ENCODE measurements at places on chromosomes 4 and X.

DNA sequence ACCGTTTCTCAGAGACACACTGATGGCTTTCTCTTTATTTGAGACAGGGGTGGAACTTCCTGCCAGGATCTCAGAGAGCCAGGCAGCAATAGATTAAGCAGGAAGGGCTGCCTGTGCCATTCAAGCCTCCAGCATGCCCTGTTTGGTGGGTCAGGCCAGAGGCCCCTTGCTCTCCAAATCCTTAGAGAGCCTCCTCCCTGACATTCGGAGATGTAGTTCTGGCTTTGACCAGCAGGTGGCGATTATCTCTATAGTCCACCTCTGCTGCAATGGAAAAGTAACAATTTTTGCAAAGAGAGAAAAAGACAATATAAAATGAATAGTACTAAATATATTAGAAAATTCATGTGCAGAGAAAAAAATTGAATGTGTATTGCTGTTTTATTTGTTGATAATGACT, 93.9 kb downstream of the NXF2B start:
- DNase-seq, result peak; percentile 62

DNA sequence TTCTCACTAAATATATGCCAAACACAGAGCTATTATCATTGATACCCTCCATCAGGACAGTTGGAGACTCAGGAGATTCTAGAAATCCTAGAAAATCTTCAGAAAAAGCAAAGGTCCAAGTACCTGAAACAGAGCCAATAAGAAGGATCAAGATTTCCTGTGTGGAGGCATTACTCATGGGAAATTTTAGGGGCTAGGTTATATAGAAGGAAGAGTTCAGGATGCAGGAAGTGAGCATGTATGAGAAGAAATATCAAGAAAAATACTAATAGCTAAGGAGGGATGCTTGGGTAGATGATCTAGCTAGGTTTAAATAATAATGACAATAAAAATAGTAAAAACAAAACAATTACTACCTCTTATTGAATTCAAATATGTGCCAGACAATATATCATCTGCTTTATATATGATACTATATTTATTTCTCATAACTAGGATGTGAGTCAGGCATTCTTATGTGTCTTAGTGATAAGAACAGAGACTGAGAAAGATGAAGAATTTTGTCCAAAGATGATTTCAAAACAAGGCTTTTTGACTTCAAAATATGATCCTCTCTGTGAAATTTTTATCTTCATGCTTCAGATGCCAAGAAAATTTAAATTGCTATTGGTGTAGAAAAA, 66.4 kb upstream of the HHIP start:
- no peak for DNase-seq

DNA sequence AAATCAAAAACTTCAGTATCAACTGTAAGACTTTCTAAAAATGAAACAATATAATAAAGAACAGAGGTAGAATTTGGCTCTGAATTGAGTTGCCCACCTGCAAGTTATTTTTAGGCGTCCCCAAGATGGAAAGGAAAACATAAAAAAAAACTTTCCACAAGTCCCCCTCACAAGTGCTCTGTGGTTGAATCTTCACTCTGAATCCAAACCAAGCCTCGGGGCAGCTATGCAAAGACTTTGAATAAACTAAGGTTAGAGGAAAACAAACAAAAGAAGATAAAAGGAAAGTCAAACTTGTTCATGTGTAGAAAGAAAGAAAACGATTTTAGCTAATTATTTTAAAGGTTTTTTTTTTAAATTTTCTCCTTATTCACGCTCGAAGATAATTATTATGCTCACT, 372.4 kb upstream of the SLIT2 start:
- DNase-seq, result no peak

GRCh38 chr4:55303760-55304165, 42.3 kb upstream of the SRD5A3 start:
- no peak for DNase-seq
